ENCODE measurements at places on chromosomes 6 and 20.

- DNase-seq: no peak
Observed at GRCh38 chr6:89564752-89565427, 73.7 kb downstream of the LYRM2 start.

DNA sequence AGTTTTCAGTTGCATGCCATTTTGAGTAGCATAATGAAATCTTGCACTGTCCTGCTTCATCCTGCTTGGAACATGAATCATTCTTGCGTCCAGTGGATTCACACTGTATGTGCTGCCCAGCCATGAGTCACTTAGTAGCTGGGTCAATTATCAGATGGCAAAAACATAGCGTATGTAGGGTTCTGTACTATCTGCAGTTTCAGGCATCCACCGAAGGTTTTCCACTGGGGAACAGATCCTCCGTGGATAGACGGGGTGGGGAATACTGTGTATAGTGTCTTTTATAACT, 61.4 kb downstream of the IL22RA2 start:
- no peak for DNase-seq

DNA sequence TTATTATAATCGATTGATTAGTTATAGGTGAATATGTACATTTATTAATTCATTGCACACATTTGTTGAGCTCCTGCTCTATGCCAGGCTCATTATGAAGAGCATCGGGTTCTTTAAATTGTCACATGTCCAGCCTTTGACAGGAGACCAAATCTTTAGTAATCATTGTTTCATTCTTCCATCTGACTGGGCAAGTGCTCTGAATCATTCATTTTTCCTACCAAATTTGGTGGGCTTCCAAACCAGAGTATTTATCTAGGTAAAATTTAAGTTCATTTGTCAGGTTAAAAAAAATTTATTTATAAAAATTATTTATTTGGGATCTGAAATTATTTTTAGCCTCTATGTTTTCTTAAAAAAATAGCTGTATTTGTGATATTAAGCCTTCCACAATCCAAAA, 404.9 kb upstream of the MMS22L start:
- no peak for DNase-seq

DNA sequence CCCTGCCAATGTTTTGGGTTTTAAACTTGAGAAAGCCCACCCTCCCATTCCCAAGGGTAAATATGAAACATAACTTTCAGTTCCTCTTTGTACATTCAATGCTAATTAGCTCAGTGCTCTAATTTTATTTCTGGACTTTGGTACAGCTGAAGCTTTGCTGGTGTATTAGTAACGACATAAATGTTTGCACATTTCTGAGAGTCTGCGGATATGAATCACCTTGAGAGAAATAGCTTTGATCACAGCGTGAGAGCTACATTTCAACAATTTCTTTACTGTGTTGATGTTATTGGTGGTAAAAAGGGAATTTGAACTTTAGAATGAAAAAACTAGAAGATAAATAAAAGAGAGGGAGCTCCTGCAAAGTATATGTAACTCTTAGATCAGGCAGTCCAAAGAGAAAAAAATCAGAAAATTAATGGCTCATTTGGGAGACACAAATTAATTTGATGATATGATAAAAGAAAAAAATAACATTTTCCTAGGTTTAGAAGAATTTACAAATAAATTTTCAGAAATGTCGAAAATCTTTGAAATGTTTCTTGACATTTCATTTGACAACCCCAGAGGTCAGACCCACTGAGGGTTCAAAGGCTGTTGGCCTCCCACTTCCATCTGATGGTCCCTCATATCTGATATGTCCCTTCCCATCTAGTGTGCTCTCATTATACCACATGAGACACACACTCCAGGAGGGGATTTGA, 38.5 kb upstream of the CAP2 start:
- no peak for DNase-seq

- DNase-seq: no peak
Observed at GRCh38 chr20:57261457-57262251, 4.8 kb downstream of the BMP7 start.

GRCh38 chr6:113786168-113786567, 71.0 kb upstream of the MARCKS start:
- no peak for DNase-seq

GRCh38 chr6:108948181-108948661, 100.0 kb downstream of the ARMC2 start:
- DNase-seq: no peak

DNA sequence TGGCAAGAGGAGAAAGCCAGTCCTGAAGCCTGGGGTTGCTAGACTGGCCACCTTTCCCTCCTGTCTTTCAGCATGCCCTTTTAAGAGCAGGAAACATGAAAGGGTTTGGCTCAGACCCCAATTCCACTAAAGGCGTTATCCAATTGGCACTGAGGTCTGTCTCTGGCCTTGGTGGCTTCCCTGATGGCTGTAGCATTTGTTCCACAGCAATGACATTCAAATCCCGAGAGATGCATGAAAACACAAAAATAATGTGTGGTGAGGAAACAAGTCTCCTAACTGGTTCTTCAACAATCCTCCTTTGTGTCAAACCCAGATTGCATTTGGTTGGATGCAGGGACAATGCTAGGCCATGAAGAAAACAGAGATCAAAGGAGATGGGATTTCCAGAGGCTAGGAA, 56.5 kb upstream of the ADTRP start:
- no peak for DNase-seq
